ENCODE measurements at places on chromosomes 13 and 19. TPM values are rescaled to one million over a fixed set of nuclear protein-coding genes. Genes with fewer than 3 reads are reported as not detected.

The PPP1R13L gene
- polyA plus RNA-seq, result 15.5 TPM

The SOX21 gene
- 2.3 TPM for polyA plus RNA-seq

The CNN1 gene
- polyA plus RNA-seq, result 22.7 TPM

The TUBA3C gene
- polyA plus RNA-seq, result not detected

The PSG11 gene
- not detected for polyA plus RNA-seq

The HNRNPL gene
- 836 TPM for polyA plus RNA-seq

The TTC9B gene
- 1.0 TPM for polyA plus RNA-seq

The DIRAS1 gene
- 2.8 TPM for polyA plus RNA-seq

The ZNF565 gene
- 1.9 TPM for polyA plus RNA-seq

The CD22 gene
- polyA plus RNA-seq, result 0.32 TPM

The CTXN1 gene
- 22.3 TPM for polyA plus RNA-seq

The NLRP5 gene
- not detected for polyA plus RNA-seq

The TBXA2R gene
- polyA plus RNA-seq, result 0.47 TPM

The KLF12 gene
- 6.4 TPM for polyA plus RNA-seq

The TMEM145 gene
- polyA plus RNA-seq, result 2.3 TPM

The TEX29 gene
- polyA plus RNA-seq, result not detected

The FCAR gene
- not detected for polyA plus RNA-seq

The POSTN gene
- 0.21 TPM for polyA plus RNA-seq

The ZNF442 gene
- polyA plus RNA-seq, result 0.71 TPM

The ZNF66 gene
- polyA plus RNA-seq, result 18.5 TPM

The ZNF790 gene
- 5.9 TPM for polyA plus RNA-seq

The LILRA6 gene
- not detected for polyA plus RNA-seq

The SDHAF1 gene
- 19.9 TPM for polyA plus RNA-seq

The ANO8 gene
- 4.3 TPM for polyA plus RNA-seq

The ZNF850 gene
- polyA plus RNA-seq, result 8.7 TPM

The ZNF225 gene
- 1.8 TPM for polyA plus RNA-seq

The CHST8 gene
- 9.3 TPM for polyA plus RNA-seq

The ZNF585A gene
- polyA plus RNA-seq, result 36.5 TPM

The RPS19 gene
- polyA plus RNA-seq, result 4,053 TPM

The FBXO17 gene
- polyA plus RNA-seq, result 17.2 TPM

The C1QTNF9B gene
- polyA plus RNA-seq, result 0.27 TPM

The PLA2G4C gene
- polyA plus RNA-seq, result 2.9 TPM

The KLF2 gene
- 0.43 TPM for polyA plus RNA-seq

The IZUMO1 gene
- polyA plus RNA-seq, result 1.2 TPM

The MEIOSIN gene
- 0.21 TPM for polyA plus RNA-seq

The PALM gene
- 4.8 TPM for polyA plus RNA-seq

The ZNF492 gene
- polyA plus RNA-seq, result 0.10 TPM
